ENCODE measurements at places on chromosomes 2 and 18.

DNA sequence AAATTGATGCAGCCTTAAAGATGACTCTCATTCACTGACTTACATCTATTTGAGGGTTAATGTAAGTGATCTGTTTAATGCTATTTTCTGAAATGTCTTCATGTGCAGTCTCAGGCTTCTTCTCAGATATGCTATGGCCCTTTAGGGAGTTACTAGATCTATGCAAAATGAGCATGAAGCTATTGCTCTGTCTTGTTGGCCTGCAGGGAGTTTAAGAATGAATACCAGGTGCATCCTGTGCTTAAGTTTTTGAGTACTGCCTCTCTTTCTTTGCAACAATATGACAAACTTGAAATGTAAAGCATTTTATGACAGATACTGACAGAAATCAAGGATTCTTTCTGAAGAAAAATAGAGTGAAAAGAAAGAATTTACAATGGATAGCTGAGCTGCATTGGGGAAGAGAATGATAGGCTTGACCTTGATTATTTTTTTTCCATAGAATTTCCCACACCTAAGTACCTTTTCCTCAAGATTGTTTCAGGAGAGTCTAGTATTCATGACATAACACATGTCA is 1058.3 kb upstream of the TMEFF2 start:
- no peak for DNase-seq

GRCh38 chr2:103789381-103790095 is 1027.7 kb downstream of the TMEM182 start:
- DNase-seq = no peak

DNA sequence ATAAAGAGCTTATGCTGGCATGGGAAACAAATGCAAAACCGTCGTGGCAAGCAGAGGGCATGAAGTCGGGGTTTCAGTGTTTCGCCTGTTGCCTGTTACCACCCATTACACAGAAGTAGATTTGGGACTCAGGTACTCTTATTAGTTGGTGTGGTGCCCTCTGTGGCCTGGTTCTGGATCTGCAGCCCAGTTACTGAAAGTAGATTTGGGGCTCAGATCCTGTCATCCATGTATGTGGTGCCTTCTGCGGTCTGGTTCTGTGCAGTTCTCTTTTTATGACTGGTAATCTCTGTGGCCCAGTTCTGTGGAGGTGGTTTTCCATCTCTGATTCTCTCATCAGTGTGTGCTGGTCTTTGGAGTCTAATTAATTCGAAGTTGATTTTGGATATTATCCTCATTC is 45.2 kb downstream of the ADNP2 start:
- no peak for DNase-seq

DNA sequence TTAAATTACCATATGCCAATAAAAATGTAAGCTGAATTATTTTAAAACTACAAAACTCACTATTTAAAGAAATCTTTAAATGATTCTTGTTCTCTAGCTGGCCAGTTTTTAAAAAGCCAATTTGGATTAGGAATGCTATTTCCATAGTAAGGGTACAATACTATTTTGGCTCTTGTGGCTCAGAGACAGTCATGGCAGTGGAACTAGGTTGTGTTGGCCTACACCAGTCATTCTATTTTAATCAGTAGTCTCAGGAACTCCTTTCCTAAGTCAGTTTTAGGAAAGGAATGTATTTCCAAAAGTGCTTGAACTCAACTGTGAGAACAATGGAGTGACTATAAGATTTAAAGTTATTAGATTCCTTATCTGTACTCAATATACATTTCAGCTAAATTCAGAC is 5.9 kb downstream of the BOLL start:
- no peak for DNase-seq

DNA sequence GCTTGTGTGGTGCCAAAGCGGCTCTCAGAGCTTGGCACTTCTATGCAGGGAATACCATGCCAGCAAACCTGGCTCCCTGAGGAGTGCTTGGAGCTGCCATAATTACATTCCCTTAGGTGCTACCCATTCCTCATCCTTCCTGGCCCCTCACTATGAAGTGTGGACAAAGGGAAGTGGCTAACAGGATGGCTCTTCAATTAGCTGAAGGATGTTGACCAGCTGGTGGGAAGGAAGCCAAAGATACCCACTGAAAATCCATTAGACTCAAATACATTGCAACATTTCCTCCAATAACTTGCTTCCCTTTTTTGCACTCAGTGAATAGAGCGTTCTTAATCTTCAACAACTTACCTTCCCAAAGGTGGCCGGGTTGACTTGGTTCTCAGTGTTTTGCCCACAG is 8.5 kb downstream of the RFX8 start:
- no peak for DNase-seq

GRCh38 chr2:123518367-123518766 is 506.7 kb upstream of the CNTNAP5 start:
- no peak for DNase-seq

DNA sequence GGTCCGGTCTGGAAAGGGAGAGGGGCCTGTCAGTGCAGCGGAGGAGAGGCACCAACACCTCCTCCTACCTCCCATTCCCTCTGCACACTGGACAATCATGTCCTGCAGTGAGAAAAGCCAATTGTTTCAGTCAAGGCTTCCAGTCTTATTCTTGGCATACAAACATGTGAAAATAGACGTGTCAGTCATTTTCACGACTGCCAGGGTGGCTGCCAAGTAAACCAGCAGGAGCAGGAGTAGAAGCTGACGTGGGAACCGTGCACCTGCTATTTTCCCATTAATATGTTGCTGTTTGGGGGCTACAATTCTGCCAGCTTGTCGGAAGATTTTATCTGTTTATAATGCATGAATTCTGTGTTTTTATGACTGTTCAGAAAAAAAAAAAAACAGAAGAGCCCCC is 202.3 kb downstream of the SPP2 start:
- DNase-seq = no peak

- no peak for DNase-seq
These were observed 15.0 kb upstream of the ELOA2 start for GRCh38 chr18:47050468-47050867.

DNA sequence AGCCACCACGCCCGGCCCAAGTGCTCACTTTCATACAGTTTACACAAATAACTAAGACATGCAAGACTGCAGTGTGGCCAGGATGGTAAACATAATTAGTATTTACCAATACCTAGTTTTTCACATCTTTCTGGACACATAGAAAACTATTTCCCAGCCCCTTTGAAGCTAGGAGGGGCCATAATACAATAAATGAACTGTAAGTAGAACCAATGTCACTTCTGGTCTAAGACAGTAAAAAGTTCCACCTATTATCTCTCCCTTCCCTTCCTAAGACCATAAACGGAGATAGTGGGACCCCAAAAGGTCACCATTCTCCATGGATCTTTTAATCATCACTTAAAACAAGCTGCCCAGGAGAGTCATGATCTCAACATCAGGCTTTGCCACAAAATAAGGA is 51.0 kb downstream of the NBAS start:
- no peak for DNase-seq

GRCh38 chr2:196391149-196391479 is 219.7 kb upstream of the STK17B start:
- DNase-seq = no peak

DNA sequence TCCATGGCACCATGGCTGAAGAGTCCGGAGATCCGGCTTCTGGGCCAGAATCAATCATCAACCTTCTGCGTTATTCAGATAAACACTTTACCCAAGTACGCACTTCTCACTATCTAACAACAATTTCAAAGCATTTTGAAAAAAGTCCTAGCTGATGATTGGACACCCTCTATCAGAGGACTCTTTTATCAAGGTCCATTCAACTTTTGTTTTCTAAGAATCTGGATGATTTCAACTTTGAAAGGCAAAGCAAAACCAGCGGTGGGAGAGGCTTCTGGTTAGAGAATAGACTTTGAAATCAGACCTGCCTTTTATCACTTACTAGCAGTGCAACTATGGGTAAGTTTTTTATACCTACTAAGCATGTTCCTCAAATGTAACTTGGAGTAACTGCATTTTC is 293.6 kb upstream of the TNP1 start:
- DNase-seq = no peak

Measured in stimulated activated CD8-positive, alpha-beta memory T cell treated with anti-CD3 and anti-CD28 coated beads, Interleukin-12 subunit alpha, Interleukin-12 subunit beta, amount 100 ng/mL, for 4 hours (primary cell).